T-helper 17 cell (primary cell): ENCODE measurements at places on chromosomes 1 and 21.

- no peak for DNase-seq
These were observed 11.8 kb upstream of the SOD1 start for GRCh38 chr21:31647650-31648049.

DNA sequence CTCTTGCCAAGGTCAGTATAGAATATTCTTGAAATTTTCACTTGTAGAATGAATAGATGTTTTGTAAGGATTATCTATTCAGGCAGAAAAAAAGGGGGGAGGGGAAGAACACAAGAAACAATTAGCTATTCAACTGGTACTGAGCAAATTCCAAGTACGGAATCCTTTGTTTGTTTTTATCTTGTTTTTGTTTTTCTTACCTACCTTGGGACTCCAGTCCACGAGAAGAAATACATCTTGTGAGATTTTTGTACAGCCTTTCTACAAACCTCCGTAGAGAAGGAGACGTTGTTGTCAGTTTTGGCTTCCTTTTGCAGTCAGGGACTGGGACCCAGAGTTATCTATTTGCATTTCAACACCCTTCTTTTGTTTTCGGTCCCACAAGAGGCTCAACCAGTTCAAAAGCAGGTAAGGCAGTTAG lies 36.0 kb downstream of the ZNF281 start:
- no peak for DNase-seq

DNA sequence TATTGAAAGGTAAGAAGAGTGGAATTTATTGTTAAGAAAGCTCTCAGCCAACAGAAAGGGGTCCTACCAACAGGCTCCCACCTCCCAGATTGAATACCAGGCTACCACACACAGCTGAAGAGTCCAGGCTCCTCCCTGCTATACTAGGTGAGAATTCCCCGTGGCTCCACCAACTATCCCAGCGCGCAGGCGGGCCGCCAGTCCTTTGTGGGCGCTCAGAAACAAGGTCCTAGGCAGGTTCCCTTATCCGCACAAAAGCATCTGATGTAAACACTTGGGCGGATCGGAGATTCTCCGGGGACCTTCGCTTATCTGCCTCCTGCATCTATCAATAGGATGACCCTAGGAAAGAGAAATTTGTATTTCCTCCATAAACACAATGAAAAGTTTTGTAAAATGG lies 423.9 kb upstream of the ADGRL4 start:
- DNase-seq, result no peak

DNA sequence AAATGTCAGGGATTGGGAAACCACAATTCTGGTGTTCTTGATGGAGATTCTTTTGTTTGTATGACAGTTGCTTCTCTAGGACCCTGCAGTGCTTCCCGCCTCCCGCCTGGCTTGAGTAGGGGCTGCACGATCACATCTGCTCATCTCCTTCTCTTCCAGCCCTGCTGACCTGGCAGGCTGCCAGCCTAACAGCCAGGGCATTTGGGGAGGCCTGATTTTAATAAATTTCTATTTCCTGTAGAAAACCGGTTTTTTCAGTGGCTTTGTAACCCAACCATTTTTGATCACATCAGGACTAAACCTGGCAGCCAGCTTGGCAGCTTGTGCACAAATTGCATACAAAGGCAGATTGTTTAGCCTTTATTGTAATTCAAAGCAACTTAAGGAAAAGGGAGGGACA lies 78.9 kb downstream of the UBE2U start:
- DNase-seq, result no peak

- DNase-seq, result no peak
These were observed 85.6 kb upstream of the BRINP3 start for GRCh38 chr1:190563230-190563629.

- DNase-seq, result no peak
These were observed 181.9 kb downstream of the ZSCAN20 start for GRCh38 chr1:33654267-33654834.

GRCh38 chr21:46189959-46190490 lies 5.8 kb upstream of the SPATC1L start:
- no peak for DNase-seq

- DNase-seq, result no peak
These were observed 458.7 kb downstream of the PTPRU start for GRCh38 chr1:29695036-29695435.

DNA sequence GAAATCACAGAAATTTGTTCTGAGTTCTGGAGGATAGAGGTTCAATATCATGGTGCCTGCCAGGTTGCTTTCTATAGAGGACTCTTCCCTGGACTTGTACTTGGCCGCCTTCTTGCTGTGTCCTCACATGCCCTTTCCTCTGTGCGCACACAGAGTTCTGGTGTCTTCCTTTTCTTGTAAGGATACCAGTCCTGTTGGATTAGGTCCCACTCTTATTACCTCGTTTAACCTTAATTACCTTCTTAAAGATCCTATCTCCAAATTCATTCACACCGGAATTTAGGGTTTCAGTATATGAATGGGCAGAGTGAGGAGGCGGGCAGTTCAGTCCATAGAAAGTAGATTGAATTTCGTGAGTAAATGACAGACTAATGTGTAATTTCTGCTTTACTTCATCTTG lies 413.9 kb downstream of the NCAM2 start:
- DNase-seq, result no peak

- no peak for DNase-seq
These were observed 34.5 kb downstream of the KLHDC7A start for GRCh38 chr1:18515120-18515667.

GRCh38 chr1:66552287-66552686 lies 18.3 kb downstream of the SGIP1 start:
- DNase-seq, result no peak

DNA sequence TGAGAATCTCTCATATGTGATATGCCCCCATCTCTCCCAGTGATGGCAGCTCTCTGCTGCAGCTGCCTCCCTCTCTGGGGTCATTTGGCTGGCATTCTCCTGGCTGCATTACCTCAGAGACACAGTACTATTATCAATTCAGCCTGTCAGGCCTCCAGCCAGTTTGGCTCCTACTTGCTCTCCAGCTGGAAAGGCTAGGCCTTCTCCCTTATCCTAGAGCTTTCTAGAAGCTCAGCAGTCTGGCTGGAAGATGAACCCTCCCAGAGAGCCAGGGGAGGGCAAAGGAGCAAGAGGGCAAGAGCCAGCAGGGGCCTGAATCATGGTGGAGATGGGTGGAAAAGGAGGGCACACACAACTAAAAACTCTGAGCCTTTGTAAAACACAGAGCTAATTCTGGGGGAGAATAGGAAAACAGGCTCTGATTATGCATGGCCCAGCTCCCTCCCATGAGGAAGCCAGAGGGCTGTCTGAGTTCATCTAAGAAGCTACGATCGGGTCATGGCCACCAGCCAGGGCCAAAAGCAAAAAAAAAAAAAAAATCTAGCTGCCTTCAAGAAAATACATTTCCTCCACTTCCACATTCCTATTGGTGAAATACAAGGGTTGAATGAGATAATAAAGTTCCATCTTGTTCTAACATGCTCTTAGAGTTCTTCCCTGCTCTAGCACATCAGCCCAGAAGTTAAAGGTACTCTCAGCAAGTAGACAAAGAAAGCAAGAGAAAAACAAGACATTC lies 8.8 kb downstream of the LAMB3 start:
- DNase-seq, result no peak

DNA sequence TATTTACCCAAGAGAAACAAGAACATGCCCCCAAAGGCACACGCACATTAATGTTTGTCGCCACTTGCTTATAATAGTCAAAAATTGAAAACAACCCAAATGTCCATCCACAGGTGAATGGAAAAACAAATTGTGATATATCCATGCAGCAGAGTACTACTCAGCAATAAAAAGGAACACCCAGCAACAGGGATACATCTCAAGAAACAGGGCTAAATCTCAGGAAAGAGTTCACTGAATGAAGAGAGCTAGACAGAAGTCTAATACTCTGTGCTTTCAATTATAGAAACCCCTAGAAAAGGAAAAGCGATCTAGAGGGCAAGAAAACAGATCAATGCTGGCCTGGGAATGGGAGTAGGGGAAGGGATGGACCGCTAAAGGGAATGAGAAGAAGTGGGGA lies 36.7 kb upstream of the LAPTM5 start:
- DNase-seq, result no peak

GRCh38 chr21:27447843-27448242 lies 481.0 kb upstream of the ADAMTS5 start:
- no peak for DNase-seq

DNA sequence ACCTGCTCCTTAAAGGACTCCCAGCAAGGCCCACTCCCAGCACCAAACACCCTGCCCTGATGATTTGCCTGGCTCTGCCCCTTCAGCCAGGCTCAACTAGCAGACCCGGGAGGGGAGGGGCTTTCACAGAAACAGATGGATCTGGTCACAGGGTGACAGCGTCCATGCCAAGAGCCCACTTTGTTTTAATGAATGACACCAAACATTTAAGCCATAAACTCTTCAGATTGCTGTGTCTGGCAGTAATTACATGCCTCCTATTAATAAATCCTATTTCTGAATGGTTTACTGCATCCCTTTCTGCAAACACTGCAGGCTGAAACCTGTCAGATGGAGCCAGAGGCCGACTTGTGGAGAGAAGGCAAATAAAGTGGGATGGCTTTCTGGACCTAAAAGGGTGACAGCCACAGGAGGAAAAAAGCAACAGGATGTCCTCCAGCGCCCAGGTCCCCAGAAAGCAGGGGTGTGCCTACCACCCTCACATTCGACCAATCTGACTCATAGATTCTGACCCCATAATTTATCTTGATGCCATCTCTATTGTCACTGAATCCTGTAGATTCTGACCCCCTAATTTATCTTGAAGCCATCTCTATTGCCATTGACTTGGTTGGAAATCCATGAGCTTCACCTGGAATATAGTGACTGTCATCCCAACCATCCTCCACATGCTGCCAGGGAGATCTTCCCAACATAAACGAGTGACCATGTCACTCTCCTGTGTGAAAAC lies 200.9 kb downstream of the PLPP3 start:
- no peak for DNase-seq

GRCh38 chr21:25396135-25396711 lies 211.1 kb downstream of the MRPL39 start:
- no peak for DNase-seq
